ENCODE measurements at places on chromosomes 2 and 18.

GRCh38 chr18:1658908-1659566 is 754.4 kb downstream of the ADCYAP1 start:
- DNase-seq, result no peak

DNA sequence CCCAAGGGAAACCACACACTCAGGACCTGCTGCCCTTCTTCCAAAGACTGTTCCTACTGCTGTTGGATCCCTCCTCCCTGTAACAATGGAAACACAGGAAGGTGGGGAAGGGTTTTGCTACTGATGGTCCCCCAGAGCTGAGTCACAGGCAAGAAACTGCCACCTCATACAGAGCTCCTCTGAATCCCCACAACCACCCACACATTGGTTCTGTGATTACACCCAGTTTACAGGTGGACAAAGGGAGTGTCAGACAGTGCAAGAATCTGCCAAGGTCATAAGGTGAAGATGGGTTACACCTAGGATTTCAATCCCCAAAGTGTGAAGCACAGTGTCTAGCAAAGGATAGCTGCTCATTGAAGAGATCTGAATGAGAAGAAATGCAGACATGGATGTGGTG is 141.7 kb upstream of the LMAN1 start:
- DNase-seq, result no peak

GRCh38 chr2:237922641-237923361 is 44.0 kb upstream of the UBE2F start:
- DNase-seq, result no peak

GRCh38 chr2:9895669-9896590 is 52.7 kb downstream of the TAF1B start:
- DNase-seq, result no peak

GRCh38 chr2:60064687-60065389 is 488.6 kb downstream of the BCL11A start:
- no peak for DNase-seq

DNA sequence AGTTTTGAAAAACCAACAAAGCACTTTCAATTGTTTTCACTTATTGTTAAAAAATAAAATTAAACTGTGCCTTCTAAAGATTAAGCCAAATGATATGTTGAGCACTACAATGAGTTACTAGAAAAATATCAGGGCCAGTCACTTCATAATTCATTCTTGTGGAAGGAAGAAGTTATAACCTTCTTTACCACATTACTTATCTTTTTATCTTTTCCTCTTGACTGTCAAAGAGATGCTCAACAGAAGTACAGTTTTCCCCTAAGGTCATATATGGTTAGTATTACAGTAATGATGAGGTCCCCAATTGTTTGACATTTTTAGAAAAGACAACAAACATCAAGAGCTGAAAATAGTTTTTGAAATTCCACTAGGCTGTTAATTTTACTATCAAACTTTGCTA is 9.4 kb downstream of the PELI1 start:
- DNase-seq, result no peak

- no peak for DNase-seq
Observed at GRCh38 chr2:58669998-58670397, 428.9 kb upstream of the FANCL start.

- DNase-seq, result no peak
Observed at GRCh38 chr2:228771315-228771714, 499.8 kb downstream of the PID1 start.

DNA sequence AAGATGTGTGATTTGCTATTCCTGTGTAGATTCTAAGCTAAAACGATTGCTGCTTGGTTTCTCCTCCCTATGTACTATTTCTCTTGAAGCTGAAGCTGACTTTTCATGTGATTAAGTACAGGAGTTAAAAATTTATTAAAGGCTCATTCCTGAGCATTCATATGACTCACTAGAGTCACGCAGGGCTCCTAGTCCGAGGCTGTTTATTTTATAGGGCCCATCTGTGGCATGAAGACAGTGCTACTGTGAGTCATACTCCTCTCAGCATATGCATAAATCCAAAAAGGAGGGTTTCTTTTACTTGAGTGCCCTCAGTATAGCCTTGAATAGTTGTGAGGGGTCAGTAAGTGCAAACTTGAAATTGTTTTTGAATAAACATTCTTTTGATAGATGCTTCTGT is 378.8 kb downstream of the PTPRM start:
- no peak for DNase-seq

- DNase-seq, result no peak
Observed at GRCh38 chr2:222892321-222892720, 31.5 kb downstream of the ACSL3 start.

DNA sequence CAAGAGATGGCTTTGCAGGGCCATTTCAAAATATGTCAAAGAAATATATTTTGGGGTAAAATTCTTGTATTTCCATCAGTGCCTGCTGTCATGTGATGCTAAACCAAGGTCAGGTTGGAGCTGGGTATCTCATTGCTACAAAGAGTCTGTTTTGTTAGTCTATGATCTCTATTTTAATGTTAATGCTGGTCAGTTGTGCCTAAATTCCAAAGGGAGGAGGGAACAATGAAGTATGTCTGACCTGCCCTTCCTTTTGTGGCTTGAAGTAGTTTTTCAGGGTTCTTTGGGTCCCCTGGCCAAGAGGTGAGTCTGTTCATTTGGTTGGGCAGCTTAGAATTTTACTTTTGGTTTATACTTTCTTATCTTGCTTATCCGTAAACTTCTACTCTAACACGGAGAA is 61.6 kb upstream of the DYNAP start:
- no peak for DNase-seq

DNA sequence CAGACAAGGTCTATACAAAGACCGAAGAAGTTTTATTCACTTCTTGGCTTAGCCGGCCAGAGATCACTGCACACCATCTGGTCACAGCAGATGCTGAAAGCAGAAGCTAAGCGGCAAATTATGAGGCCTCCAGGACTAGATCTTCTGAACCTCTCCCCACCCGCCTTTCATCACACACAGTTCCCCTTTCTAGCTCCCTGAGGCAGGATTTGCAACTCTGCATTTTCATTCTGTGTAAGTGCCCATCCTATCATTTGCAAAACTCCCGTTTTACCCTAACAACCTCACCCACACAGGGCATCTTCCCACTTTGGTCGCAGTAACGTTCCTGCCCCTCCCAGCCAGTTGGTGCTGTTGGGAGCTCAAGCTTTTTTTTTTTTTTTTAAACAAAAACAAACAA is 3.1 kb upstream of the MOB1A start:
- no peak for DNase-seq

DNA sequence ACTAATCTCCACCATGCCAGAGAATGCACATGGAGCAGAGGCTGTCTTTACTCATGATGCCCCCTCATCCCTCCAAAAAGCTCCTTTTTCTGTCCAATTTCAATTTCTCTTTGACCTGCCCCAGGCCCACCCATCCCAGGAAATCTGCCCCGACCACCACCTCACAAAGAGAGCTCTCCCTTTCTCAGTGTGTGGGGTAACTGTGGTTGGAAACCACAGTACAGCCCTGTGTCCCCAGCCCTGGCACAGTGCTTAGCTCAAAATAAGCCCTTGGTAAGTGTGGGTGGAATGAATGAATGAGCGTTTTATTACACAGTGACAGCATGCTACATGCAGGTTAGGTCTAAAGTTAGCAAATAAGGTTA is 43.7 kb upstream of the CAB39 start:
- DNase-seq, result no peak

GRCh38 chr18:64019922-64020756 is 50.3 kb downstream of the SERPINB8 start:
- no peak for DNase-seq

DNA sequence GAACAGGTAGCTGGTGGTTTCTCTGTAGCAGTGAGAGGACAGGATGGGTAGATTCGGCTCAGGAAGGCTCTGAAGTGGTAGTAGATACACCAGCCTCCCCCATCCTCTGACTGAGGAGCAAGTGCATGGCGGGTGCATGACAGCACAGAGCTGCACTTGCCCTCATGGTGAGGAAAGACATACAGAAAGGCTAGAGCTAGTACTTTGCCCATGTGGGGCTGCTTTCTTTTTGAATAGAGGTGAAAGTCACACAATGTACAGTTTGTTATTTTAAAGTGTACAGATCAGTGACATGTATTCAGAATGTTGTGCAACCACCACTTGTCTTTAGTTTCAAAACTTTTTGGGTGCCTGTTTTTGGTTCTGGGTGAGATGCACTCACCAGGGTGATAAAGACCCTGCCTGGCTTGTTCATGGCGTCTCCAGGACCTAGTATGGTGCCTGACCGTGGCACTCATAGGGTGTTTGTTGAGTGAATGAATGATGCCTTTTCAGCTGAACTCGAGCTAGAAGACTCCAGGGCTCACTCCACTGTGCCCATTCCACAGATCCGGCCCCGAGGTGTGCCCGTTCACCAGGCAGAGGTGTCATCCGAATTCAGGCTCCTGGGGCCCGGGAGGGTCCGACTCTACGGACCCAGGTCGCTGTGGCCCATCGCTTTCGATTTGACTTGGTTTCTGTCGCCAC is 421 bp upstream of the VAMP5 start:
- DNase-seq, result no peak

- no peak for DNase-seq
Observed at GRCh38 chr18:43161528-43161927, 46.0 kb upstream of the RIT2 start.

GRCh38 chr18:79108549-79109215 is 39.5 kb downstream of the ATP9B start:
- no peak for DNase-seq

DNA sequence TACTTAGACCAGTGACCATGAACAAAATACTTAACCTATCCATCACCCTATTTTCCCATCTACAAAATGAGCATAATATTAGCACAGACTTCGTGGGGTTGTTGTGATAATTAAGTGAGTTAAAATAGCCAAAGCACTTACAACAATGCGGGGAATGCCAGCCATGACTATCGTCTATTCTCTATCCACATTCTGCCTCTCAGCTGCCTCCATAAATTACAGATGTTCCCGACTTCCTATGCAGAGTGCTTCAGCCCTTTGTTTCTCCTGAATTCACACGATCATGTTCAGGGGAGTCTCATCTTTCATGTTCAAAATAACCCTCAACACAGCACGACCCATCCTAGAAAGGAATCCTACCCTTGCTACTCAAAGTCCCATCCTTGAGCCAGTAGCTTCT is 211.6 kb downstream of the EN1 start:
- DNase-seq, result no peak

GRCh38 chr2:127006962-127007361 is 100.0 kb downstream of the BIN1 start:
- no peak for DNase-seq

GRCh38 chr2:216410550-216410949 is 1.7 kb upstream of the SMARCAL1 start:
- DNase-seq, result no peak

GRCh38 chr2:208256192-208256782 is 1.4 kb upstream of the IDH1 start:
- DNase-seq, result no peak

DNA sequence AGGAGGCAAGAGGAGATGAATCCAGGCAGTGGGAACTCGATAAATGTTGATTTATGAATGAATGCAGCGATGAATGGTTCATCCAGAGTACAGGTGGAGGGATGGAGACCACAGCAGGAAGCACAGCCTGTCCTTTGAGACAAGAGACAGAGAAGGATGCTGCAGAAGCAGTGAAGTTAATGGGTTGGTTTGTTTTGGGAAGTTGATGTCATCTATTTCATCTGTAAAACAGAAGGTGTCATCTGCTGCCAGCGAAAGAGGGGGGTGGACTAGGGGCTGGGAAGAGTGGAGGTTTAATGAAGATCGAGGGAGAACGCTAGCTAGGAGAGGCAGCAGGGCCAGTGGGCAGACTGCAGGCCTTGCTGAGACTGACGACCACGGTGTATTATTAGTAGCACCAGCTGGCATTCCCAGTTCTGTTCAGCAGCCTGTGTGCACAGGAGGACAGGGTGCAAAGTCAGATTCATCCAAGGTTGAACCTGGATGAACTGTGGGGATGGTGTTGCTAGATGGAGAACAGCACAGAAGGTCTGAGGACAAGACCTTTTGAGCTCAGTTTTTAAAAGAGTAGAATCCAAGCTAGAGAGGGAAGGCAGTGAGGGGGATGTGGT is 120.3 kb upstream of the CAPN13 start:
- no peak for DNase-seq

DNA sequence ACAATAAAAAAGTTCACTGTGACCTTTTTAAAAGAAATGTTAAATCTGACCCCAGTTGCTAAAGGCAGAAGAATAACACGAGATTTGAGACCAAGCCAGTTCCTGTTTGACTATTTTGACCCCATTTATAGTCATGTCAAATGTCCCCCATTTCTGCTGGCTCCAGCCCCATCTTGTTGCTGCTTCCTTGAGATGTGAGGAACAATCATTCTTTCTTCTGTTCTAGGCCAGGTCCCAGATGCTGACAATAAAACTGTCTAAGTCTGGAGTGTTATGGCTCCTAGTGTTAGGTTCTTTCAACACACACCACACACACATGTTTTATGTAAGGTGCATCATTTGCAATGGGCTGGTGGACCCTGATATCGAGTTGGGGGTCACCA is 92.0 kb upstream of the CYP1B1 start:
- no peak for DNase-seq

DNA sequence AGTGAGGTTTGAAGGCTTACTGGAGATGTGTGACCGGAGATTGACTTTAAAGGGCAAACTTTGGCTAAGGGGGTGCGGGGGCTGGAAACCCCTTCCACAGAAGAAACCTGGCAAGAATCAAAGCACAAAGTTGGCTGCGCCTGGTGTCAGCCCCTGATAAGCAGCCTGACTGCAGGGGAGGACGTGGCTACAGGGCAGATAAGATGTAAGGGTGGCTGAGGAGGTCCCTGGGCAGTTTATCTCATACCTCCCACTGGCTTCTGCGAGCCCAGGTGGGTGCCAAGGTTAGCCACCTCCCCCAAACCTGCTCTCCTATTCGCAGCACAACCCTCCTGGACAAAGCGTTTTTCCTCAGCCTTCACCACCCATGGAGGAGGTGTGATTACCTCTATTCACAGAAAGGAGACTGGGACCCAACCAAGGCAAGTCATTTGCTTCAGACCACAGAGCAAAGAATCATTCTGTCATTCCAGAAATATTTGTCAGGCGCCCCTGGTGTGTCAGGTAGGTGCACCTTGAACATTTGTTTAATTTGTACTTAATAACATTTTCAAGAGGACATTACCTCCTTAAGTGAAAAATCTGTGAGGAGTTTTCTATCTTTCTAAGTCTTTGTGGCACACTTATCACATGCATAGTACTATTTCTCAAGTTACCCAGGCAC is 73.1 kb upstream of the IL1R1 start:
- DNase-seq, result no peak

GRCh38 chr18:48728204-48728833 is 189.5 kb downstream of the CTIF start:
- DNase-seq, result no peak
